Ascending aorta (tissue), 2 donors: ENCODE measurements at places on chromosomes 6 and 20. TPM values are rescaled to one million over a fixed set of nuclear protein-coding genes. Genes with fewer than 3 reads are reported as not detected.

The SEMG1 gene
- not detected for total RNA-seq

GRCh38 chr20:58224974-58225373, 3.5 kb downstream of the ANKRD60 start:
- DNase-seq, result no peak

- no peak for DNase-seq
Observed at GRCh38 chr6:89385846-89386245, 26.2 kb downstream of the RRAGD start.

The BPIFB3 gene
- not detected for total RNA-seq

- DNase-seq, result no peak
Observed at GRCh38 chr6:88048578-88048977, 937 bp downstream of the SPACA1 start.

- no peak for DNase-seq
Observed at GRCh38 chr6:45116714-45117410, 211.3 kb upstream of the RUNX2 start.

GRCh38 chr20:12391099-12391498, 473.4 kb downstream of the BTBD3 start:
- DNase-seq, result no peak

DNA sequence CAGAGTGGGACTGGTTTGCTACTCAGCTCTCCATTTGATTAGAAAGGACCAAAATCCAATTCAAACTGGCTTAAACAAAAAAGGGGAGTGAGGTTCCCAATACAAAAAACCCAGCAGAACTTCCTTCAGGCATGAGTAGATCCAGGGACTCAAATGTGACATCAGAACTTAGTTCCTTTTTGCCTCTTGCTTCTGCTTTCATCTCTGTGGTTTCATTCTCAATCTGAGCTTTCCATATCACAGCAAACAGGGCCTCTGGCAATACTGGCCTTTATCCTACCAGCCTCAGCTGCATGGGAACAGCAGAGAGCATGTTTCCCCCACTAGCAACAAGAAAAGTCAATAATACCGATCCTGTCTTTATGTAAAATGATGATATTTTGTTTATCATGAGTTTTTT, 28.6 kb upstream of the PRELID3B start:
- DNase-seq, result no peak

DNA sequence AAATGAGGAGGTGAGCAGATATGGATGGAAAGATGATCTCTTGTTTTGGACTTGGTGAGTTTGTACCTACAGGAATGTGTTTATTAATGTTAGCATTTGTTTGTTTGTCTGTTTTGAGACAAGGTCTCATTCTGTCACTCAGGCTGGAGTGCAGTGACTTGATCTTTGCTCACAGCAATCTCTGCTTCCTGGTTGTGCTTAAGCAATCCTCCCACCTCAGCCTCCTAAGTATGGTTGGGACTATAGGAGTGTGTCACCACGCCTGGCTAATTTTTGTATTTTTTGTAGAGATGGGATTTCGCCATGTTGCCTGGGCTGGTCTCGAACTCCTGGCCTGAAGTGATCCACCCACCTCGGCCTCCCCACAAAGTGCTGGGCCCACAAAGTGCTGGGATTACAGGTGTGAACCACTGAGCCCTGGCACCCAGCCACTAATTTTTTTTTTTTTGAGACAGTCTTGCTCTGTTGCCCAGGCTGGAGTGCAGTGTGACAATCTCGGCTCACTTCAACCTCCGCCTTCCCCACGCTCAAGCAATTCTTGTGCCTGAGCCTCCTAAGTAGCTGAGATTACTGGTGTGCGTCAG, 7.1 kb downstream of the CASP8AP2 start:
- DNase-seq, result no peak

The MUC21 gene
- total RNA-seq, result not detected

GRCh38 chr6:53692172-53692571, 26.6 kb upstream of the KLHL31 start:
- DNase-seq, result no peak

GRCh38 chr20:34074101-34074760, 37.8 kb downstream of the EIF2S2 start:
- DNase-seq, result no peak

DNA sequence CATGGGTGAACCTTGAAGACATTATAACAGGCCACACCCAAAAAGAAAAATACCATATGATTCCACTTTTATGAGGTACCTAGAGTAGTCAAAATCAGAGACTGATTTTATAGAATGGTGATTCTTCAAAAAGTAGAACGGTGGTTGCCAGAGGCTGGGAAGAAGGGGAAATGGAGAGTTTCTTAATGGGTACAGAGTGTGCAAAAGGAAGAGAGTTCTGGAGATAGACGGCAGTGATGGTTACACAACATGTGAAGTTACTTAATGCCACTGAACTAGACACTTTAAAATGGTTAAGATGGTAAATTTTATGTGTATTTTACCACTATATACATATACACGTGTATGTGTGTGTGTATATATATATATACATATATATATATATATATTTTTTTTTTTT, 80.8 kb downstream of the PRND start:
- no peak for DNase-seq

The ECI2 gene
- total RNA-seq, result 84.7 TPM

- DNase-seq, result no peak
Observed at GRCh38 chr20:39939241-39939865, 749.7 kb downstream of the MAFB start.

DNA sequence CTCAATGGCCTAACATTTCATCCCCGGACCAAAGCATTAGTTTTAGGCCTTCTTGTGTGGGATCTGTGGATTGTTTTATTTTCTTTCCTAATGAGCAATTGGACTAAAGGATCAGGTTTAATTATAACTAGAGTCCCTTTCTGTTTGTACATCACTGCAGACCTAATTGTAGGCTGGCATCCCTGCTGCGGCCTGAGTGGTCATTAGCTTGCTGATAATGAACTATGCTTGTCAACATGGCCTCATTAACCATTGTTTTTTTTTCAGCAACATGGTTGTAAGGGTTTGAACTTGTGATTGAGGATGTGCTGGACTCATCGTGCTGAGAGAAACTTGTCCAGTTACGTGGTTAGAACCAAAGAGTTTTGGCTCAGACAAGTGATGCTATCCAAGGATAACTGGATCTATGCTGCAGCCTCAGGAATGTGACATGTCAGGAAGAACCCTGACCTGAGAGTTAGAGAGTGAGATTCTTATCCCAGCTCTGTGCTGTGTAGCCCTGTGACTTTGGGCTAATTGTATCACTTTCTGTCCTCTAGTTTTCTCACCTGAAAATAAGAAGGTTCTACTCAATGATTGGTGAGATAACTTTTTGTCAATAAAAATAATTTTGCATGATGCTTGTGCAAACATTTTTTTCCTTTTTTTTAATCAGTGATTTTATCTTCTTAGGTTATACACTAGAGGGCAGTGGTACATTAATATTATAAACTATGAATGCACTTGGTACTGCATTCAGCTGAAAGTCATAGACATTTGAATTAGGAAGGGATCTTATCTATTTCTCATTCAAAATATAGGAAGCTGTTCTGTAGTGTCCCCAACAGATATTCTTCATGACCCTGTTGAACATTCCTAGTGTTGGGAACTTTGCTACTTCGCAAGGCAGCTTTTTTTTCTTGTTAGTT, 140.9 kb downstream of the RNF144B start:
- no peak for DNase-seq

The C20orf144 gene
- not detected for total RNA-seq

DNA sequence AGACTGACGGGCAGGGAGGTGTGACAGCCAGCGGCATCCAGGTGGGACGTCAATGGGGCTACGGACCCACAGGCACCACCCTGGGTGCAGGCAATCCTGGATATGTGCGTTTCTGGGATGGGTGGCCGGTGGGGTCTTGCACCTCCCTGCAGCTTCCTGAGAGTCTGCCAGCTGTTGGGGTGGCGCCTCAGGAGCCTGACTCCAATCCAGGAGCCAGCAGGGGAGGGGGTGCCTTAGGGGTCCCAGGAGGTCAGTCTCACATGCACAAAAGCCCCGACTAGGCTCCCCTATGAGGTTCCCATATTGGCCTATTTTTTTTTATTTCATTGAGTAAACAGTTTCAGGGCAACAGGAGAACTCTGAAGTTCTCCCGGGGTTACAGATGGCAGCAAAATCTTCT, 73.3 kb downstream of the GINS1 start:
- DNase-seq, result no peak

DNA sequence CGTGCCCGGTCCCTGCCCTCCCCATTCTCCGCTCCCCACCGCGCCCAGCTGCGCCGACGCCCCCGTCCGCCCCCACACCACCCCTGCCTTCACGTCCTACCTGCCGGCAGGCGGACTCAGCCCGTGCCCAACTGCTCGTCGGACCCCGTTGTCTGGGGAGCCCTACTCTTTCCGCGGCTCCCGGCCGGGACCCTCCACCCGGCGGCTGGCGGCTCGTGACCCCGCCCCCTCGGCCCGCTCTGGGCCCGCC, at the start of gene SERAC1:
Gene SERAC1, minus strand, starts transcription at position 223 of the 250 bp plus-strand sequence. CDS start 9,899 bp downstream, outside the sequence.
- DNase-seq, result no peak

DNA sequence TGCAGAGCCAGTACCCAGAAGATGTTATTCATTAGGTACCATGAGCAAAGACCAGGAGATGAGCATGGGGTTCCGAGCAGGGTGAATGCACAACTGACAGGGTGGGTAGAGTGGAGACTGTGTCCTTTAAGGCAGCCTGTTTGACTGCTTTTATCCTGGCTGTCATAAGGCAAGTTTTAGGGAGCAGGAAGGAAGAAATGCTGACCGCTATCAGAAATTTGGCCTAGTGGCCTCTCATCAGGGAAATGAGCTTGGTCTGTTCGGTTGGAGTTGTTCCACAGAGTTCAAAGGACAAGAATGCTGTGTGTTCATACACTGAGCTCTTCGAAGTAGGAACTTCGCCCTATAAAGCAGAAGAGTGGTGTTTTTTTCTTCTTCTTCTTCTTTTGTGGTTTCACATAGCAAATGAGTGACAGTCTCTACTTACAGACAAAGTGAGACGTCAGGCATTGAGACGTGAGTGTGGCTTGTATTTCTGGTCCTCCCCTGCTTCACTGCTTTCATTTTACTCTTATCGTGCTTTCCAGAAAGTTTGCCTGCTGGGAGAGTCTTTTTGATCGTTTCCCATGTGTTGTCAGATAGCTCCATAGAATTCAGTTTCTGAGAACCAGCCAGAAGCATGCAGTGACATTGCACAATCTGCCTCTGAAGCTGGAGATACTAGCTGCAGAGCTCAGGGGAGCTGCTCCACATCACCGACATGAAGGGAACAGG, at the start of gene CASS4:
Gene CASS4, plus strand, starts transcription at position 502 of the 714 bp plus-strand sequence. Its CDS starts 199 bp downstream, at position 701.
- no peak for DNase-seq

- DNase-seq, result no peak
Observed at GRCh38 chr20:12829170-12829569, 179.6 kb upstream of the SPTLC3 start.

- DNase-seq, result no peak
Observed at GRCh38 chr20:16608277-16608650, 35.0 kb upstream of the KIF16B start.

The SLC17A5 gene
- 23.2 TPM for total RNA-seq

DNA sequence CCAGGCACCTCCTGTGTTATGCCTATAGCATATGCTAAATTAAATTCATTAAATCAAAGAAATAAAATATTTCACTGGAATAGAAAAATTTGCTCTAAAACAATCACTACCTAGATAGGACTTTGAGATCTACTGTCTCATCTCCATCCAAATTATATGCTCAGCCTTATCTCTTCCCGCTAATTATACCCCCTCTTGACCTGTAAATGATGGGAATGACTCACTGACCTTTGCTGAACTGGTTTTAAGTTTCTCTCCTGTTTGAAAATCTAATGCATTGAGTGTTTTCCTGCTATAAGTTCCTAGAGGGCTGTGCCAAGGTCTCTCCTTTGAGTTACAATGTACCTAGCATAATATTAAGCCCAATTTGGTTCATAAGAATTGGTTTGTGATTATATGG, 110.1 kb downstream of the BMP2 start:
- no peak for DNase-seq

The CENPW gene
- not detected for total RNA-seq

The HIVEP2 gene
- 14.5 TPM for total RNA-seq

- DNase-seq, result no peak
Observed at GRCh38 chr6:16871047-16871446, 109.8 kb upstream of the ATXN1 start.

DNA sequence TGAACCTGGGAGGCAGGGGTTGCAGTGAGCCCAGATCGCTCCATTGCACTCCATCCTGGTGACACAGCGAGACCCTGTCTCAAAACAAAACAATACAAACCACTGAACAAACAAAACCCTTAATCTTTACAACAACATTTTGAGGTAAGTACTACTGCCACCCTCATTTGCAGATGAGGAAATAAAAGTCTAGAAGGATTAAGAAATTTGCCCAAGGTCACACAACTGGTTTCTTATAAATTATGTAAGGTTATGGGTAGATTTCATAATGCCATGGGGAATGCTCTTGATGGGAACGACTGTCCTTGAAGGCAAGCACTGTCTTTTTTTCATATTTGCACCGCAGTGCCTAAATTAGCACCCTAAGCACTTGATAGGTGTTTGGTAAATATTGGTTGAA, 13.8 kb upstream of the B4GALT5 start:
- DNase-seq, result no peak

DNA sequence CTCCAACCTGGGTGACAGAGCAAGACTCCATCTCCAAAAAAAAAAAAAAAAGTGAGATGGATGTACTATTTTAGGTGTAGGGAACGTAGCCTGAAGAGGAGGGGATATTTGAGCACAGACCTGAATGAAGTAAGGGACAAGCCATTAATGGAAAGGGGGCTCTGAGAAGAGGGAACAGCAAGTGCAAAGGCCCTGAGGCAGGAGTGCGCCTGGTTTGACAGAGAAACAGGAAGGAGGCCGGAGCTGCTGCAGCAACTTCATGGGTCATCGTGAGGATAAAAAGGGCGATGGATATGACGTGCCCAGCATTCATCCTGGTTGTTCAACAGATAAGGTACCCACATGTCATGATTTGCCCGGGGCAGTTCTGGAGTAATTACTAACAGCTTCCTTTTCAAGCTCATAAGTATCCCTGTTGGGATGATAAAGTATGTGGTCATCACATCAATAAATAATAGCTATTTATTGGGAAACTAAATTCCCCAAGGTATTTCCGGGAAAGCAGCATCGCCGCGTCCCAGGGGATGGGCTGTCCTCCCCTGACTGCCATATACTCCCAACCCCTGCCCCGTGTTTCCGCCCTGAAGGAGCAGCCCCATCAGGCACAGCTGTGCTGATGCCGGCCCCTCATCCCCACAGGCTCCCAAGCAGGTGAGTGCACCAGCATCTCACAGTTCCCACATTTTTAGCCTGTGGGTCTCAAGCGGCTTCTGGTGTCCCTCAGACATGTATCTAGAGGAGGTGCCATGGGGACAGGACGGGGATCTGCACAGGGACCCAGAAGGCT, 43.4 kb downstream of the DLGAP4 start:
- DNase-seq, result no peak

DNA sequence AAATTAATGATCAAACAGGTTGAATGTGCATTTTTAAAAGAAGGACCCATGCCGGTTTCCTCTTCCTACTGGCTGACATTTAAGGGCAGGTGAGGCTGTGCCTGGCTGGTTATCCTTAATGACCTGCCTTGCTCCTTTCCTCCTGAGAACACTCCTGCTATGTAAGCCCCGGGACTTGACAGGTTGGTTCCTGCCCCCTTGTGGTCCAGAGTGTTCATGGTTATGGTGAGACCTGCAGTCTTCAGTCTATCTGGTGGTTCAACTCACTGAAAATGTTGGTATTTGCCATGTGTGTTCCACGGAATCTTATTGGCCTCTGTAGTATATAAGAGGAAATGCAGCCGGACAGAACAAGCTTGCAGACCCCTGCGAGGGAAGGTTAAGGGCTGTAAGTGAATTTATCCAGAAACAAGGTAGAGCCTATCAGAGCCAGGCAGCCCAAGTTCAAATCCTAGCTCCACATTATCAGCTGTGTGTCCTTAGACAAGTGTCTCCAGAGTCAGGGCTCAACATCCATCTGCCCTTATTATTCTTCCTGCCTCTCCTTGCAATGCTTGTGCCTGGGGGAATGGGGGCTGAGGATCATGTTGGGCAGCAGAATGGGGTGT, 5.2 kb upstream of the BPIFA3 start:
- DNase-seq, result no peak

The LIME1 gene
- total RNA-seq, result 7.3 TPM
